ENCODE measurements at places on chromosomes 5 and 9. TPM values are rescaled to one million over a fixed set of nuclear protein-coding genes. Genes with fewer than 3 reads are reported as not detected.

Gene CCNI2
- total RNA-seq = under 0.01 TPM

Gene PRDM9
- total RNA-seq = not detected

Gene ZBED3
- 1.7 TPM for total RNA-seq

Gene SHROOM1
- 114 TPM for total RNA-seq

Gene CDH9
- total RNA-seq = 0.13 TPM

Gene NPR2
- total RNA-seq = 19.0 TPM

Gene TLN1
- total RNA-seq = 184 TPM

Gene PITX1
- 3.2 TPM for total RNA-seq

Gene CACFD1
- 9.4 TPM for total RNA-seq

Gene IFNK
- not detected for total RNA-seq

Gene ABCA1
- 36.3 TPM for total RNA-seq

Gene GGTA1
- total RNA-seq = not detected

Gene TUSC1
- total RNA-seq = 11.5 TPM

Gene CCL28
- total RNA-seq = 0.65 TPM

Gene CD14
- total RNA-seq = 0.26 TPM

Gene LCN10
- total RNA-seq = not detected

Gene RNF208
- total RNA-seq = 0.13 TPM

Gene PDCD1LG2
- total RNA-seq = 4.7 TPM

Gene TAF1L
- total RNA-seq = not detected

Gene GADD45G
- total RNA-seq = 1.8 TPM

Gene IL5
- total RNA-seq = not detected
